Hematopoietic multipotent progenitor cell treated with erythropoietin and hydrocortisone succinate and interleukin-3 and kit ligand, for 4 days (in vitro differentiated cells): ENCODE measurements at places on chromosomes 12 and 14.
A peak's percentile ranks its signal among the peaks of the same experiment; 100 is the strongest.

DNA sequence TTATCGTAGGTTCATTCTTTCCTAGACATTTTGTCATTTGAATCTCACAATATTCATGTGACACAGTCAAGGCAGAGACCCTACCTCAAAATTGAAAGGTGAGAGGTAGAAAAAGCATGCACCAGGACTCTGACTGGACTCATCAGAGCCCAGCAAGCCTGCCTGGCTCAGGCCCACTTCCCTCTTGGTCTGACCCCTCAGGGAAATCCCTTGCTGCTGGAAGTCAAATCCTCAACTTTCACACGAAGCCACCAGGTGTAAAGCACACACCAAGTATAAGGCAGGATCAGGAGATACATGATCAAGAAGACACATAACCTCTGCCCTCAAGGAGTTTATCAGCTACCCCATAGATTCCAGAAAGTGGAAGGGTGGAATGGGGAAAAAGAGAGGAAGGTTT, 18.8 kb downstream of the NIN start:
- no peak for DNase-seq

- no peak for DNase-seq
These were observed 41.3 kb downstream of the LTBP2 start for GRCh38 chr14:74570696-74571095.

- peak; percentile 94 for DNase-seq
These were observed 53.5 kb upstream of the BEGAIN start for GRCh38 chr14:100640471-100641273.

- peak; percentile 44 for DNase-seq
These were observed 364.1 kb upstream of the KITLG start for GRCh38 chr12:88944397-88944796.

- DNase-seq, result peak; percentile 78
These were observed 68.2 kb upstream of the E2F7 start for GRCh38 chr12:77133566-77133965.

- DNase-seq, result no peak
These were observed 17.1 kb downstream of the CDKL1 start for GRCh38 chr14:50379563-50379962.

- no peak for DNase-seq
These were observed 212.8 kb downstream of the KIF21A start for GRCh38 chr12:39230086-39230485.

DNA sequence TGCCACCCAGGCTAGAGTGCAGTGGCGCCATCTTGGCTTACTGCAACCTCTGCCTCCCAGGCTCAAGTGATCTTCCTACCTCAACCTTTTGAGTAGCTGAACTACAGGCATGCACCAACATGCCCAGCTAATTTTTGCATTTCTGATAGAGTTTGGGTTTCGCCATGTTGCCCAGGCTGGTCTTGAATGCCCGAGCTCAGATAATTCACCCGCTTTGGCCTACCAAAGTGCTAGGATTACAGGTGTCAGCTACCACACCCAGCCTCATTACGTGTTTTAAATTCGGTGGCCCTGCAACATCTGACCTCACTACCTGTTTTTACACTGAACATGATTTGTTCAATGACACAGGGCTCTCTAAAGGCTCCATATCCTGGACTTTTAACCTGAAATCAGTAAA, 22.9 kb upstream of the RDH16 start:
- no peak for DNase-seq

- peak; percentile 3 for DNase-seq
These were observed 400.6 kb downstream of the RGS6 start for GRCh38 chr14:72332871-72333270.

DNA sequence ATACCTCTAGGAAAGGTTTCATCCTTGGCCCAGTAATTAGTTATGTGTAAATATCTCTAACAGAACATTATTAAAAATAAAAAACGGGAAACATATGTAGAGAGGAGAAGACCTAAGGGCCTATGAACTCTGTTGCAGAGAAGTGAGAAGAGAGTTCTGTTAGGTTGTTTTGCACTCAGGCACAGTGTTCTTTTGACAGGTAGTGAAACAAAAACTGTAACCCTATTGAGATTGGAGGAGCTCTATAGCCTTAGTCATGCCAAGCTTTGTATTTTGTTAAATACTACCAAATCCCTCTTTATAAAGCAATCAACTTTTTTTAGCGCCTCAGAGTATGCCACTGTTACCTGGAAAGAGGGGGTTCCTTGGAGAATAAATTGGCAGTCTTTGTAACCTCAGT, 77.6 kb downstream of the CNTN1 start:
- no peak for DNase-seq

- no peak for DNase-seq
These were observed 172.4 kb upstream of the CAND1 start for GRCh38 chr12:67096533-67097318.

DNA sequence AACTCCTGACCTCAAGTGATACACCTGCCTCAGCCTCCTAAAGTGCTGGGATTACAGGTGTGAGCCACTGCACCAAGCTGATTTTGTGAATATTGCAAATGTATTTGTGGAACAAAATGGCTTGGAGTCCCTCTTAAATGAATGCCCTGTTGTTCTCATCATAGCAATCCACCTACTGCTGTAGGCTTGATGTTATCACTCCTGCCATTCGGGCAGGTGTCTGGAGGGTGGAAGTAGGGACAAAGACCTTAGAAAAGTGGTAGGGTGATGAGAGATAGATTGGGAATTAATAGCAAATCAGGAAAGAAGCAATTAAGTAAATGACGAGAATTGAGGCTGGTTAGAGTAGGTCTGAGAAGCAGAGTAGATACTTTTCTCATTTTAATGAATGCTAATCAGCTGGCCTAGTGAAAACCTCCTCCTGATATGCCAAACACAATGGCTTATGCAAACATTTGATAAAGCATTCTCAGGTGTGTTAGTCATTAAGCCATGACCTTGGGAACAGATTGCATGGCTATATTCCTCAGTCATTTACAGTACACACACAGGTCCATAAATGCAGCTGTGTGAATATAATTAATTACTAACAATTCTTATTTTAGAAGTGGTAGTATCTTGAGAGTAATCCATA, 60.5 kb upstream of the USP44 start:
- DNase-seq, result no peak

DNA sequence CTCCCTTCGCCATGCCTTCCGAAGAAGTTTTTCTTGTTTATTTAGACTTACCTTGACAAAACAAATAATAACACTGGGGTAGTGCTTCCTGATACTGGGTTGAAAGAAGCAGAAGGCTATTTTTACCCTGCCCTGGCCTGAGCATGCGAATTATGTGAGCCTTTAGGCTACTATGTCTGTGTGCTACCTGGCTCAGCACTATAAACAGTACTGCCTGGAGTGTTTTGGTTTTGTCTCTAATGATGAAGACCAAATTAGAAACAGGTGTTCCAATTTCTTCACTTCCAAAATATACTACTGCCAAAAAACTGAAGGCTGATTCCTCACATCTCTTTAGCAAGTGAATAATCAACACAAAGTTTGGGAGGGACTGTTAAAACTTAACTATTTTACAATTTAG, 7.6 kb upstream of the OVCH1 start:
- DNase-seq, result no peak

GRCh38 chr12:87603727-87604126, 425.5 kb downstream of the C12orf50 start:
- no peak for DNase-seq

- DNase-seq, result no peak
These were observed 133.8 kb upstream of the CPM start for GRCh38 chr12:69066492-69067373.

GRCh38 chr12:56377310-56377988, 14.8 kb upstream of the APOF start:
- DNase-seq, result peak; percentile 59

GRCh38 chr14:88934351-88934806, 109.9 kb downstream of the TTC8 start:
- no peak for DNase-seq

GRCh38 chr12:123085066-123085465, 65.8 kb downstream of the PITPNM2 start:
- DNase-seq, result no peak

DNA sequence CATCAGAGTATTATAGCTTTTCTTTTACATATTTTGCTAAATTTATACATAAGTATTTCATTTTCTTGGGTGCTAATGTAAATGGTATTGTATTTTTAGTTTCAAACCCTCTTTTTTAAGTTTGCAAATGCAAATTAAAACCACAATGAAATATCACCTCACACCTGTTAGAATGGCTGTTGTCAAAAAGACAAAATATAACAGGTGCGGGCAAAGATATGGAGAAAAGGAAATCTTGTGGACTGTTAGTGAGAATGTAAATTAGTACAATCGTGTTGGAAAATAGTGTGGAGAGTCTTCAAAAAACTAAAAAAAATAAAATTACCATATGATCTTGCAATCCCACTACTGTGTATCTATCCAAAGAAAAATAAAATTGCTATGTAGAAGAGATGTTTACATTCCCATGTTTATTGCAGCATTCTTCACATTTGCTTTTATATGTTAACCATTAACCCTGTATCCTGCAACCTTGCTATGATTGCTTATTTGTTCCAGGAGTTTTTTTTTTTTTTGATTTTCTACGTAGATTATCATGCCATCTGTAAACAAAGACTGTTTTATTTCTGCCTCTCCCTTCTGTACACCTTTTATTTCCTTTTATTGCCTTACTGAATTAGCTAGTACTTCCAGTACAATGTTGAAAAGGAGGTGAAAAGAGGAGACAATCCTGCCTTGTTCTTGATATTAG, 405.4 kb upstream of the MIS18BP1 start:
- DNase-seq, result no peak

- DNase-seq, result peak; percentile 78
These were observed 212.6 kb downstream of the SLC16A7 start for GRCh38 chr12:59808317-59808910.

- DNase-seq, result no peak
These were observed 49.5 kb upstream of the RTRAF start for GRCh38 chr14:51939755-51940301.

- no peak for DNase-seq
These were observed 203.8 kb downstream of the TMEM132D start for GRCh38 chr12:129700036-129700435.

DNA sequence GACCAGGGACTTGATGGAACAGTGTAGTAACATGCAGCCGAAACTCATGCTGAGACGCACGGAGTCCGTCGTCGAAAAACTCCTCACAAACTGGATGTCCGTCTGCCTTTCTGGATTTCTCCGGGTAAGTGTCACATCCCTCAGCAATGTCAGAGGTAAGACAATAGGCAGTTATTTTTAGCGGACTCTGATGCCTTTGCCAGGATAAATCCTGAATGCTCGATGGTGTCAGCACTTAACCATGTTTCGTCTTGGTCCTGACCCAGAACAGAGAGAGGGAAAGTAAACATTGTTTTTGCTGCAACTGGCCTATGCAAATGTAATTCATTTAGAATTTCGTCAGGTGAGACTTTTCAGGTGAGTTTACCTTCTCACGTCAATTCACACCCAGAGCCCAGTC, 112.3 kb downstream of the PLXNC1 start:
- no peak for DNase-seq

DNA sequence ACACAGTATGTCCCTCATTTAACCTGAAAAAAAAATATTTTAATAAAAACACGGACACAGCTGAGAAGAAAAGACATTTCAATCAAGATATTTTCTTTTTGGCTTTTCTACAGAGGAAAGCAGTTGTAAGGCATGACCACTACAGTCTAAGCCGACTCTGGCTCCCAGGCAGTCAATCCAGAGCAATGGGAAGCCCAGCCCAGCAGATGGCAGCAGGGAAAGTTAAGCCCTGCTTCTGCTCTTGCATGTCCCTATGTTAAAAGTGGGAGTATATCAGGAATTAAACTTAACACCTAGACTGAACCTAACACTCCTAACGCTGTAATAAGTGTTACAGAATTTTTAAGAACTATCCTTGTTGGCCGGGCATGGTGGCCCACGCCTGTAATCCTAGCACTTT, 19.5 kb upstream of the HAL start:
- peak; percentile 51 for DNase-seq

- peak; percentile 80 for DNase-seq
These were observed 67.2 kb downstream of the CCDC92 start for GRCh38 chr12:123905319-123905925.

GRCh38 chr12:110176745-110177144, 52.6 kb downstream of the IFT81 start:
- peak; percentile 71 for DNase-seq

- DNase-seq, result peak; percentile 95
These were observed 27.4 kb upstream of the STON2 start for GRCh38 chr14:81427348-81428058.

- DNase-seq, result no peak
These were observed 153.9 kb downstream of the KIF26A start for GRCh38 chr14:104292084-104292970.

DNA sequence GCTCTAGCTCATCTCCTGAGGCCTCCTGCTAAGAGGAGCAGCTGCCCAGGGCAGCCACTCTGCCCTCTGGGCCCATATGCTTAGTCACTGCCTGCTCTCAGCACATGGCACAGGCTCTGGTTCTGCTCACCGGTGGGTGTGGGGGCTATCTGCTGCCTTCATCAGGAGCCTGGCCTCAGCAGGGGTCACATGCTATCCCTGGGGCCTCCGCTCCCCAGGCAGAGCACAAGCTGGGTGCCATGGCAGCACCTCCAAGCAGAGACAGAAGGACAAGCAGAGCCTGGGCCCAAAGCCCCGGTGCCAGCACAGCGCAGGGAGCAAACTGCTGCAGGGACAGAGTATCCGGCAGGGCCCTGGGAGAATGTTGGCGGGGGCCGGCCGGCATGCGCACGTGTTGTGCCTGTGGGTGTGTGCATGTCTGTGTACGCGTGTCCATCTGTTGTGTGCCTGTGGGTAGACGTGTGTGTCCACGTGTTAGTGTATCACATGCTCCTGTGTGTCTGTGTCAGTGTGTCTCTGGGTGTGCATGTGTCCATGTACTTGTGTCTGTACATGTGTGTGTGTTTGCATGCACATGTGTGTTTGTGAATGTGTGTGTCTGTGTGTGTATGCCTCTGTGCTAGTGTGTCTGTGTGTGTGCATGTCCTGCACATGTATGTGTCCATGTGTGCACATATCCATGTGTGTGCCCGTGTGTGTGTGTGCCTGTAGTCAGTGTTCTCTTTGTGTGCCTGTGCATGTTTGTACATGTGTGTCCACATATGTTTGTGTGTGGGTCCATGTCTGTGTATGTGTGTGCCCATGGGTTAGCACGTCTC, 326.9 kb downstream of the TMEM121 start:
- peak; percentile 75 for DNase-seq

DNA sequence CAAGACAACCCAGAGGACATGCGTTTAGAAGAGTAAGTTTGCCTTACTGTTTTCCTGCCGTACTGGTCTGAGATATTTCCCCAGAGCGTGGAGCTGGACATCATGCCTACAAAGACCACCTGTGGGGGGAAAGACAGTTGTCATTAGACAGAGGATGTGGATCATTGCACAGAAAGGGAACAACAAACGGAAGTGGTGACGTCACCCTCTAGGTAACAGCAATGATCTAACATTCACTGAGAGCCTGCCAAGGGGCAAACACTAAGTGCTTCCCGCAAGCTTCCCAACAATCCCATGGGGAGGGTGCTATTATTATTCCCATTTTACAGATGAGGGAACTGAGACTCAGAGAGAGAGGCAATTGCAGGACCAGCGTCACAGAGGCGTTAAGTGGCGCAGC, 48.5 kb downstream of the SVOP start:
- no peak for DNase-seq

- DNase-seq, result no peak
These were observed 31.1 kb upstream of the MAP1LC3B2 start for GRCh38 chr12:116528065-116528464.

- no peak for DNase-seq
These were observed 395.9 kb downstream of the FUT8 start for GRCh38 chr14:65808390-65808789.

- DNase-seq, result peak; percentile 30
These were observed 30.4 kb downstream of the RAP1B start for GRCh38 chr12:68641138-68641537.

- peak; percentile 98 for DNase-seq
These were observed 49.7 kb downstream of the PSMA6 start for GRCh38 chr14:35341751-35342488.

GRCh38 chr12:113796852-113797534, 169.1 kb downstream of the RBM19 start:
- DNase-seq, result no peak
